ENCODE measurements at places on chromosomes 12 and 14.
A peak's percentile ranks its signal among the peaks of the same experiment; 100 is the strongest.

DNA sequence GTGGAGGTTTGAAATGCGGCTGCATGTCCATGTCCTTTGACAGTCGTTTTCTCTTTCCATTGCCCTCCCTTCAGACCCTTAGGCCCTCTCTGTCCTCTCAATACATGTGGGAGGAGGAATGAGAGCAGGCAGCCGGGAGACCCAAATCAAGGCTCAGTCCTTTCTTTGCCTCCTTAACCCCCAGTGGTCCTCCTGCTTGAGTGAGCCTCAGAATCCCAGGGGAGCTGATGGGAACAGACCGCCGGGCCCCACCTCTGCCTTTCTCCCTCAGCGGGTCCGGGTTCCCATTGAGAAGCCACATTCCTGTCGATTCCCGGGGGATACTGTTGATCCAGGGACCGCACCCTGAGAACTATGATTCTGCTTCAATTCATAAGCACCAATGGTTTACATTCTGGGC, 77.9 kb upstream of the RFLNA start:
- no peak for DNase-seq

GRCh38 chr12:60529723-60530122, 933.9 kb downstream of the SLC16A7 start:
- no peak for DNase-seq

GRCh38 chr12:39427360-39427808, 15.5 kb downstream of the KIF21A start:
- DNase-seq, result no peak

GRCh38 chr12:82838827-82839226, 152.1 kb downstream of the TMTC2 start:
- DNase-seq, result no peak

- DNase-seq, result peak; percentile 18
Measured at GRCh38 chr12:26238341-26239121, 43.2 kb downstream of the SSPN start.

- DNase-seq, result peak; percentile 37
Measured at GRCh38 chr14:73457041-73457923, 1.1 kb downstream of the NUMB start.

DNA sequence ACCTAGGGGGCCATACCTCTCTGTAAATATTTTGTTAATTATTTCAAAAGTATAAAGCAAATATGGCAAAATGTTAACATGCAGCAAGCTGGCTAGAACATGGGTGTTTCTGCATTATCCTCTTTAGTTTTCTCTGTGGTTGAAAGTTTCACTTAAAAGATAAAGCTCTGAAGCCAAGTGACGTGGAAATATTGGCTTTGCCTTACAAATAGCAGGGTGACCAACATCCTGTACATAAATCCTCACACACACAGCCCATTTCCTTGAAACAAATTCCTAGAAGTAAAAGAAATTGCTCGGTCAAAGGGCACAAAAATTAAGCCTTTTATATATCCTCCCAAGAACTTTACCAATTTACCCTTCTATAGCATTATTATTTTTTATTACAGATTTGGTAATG, 10.6 kb upstream of the VWF start:
- DNase-seq, result no peak

DNA sequence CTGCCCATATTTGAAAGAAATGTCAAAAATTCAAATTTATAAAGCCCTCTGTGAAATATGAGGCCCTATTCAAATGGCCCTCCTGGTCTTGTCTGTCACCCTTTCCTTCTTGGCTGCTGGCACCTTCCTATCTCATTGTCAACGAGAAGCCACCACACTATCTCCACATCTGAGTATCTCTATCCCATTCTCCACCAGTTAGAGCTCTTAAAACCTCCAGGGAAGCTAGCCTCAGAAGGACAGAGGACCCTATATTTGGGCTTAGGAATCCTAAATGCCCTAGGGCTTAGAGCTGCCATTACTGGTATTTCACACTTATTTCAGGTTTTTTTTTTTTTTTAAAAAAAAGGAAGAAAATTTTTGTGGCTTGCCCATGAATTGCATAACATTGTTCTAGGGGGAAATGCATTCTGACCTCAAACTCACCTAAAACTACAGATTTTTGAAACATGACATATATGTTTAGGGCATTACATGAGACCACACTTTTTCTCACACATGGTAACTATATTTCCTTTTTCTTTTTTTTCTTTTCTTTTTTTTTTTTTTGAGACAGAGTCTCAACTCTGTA, 25.0 kb downstream of the SLC25A21 start:
- peak; percentile 20 for DNase-seq

- no peak for DNase-seq
Measured at GRCh38 chr14:84006643-84007155, 1523.2 kb upstream of the FLRT2 start.

DNA sequence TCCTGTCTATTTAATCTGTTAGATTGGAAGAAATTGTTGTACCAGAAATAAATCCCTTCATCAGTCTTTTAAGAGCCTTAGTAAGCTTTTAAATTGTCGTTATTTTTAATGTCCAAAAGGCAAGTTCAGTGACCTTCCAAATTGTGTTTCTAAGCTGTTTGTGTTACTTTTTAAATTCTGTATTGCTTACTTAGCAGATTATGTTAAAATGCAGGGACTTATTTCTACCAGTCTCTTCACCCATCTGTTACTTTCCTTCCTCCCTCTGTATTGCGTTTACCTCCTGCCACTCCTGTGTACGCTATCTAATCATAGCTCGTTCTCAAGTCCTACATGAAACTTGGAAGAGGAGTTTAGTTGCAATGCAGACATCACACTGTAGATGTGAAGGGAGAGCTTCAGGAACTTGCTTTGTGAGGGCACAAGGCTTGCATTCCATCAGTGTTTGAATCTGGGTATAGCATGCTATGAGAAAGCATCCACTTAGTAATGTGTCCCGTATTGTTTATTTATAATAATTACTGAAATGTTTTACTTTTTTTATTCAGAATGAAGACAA, 406.5 kb upstream of the RGS6 start:
- no peak for DNase-seq

DNA sequence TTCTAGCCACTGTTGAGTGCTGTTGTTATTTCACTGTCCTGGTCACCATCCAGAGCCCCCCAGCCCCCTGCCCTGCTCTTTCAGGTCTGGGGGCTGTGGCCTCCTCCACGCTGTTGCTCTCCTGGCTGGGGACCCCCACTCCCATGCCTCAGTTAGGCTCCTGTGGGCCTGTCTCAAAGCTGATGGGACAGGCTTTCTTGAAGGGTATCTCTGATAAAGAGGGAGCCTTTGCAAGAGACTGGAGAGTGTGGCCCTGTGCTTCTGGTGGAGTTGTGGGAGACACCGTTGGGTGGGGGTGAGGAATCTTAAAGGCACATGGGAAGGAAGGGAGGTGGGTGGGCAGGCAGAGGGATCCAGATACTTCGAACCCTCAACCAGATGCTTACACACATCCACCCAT, 12.2 kb upstream of the KRT86 start:
- no peak for DNase-seq

GRCh38 chr12:51891843-51892242, 3.9 kb downstream of the ANKRD33 start:
- no peak for DNase-seq

DNA sequence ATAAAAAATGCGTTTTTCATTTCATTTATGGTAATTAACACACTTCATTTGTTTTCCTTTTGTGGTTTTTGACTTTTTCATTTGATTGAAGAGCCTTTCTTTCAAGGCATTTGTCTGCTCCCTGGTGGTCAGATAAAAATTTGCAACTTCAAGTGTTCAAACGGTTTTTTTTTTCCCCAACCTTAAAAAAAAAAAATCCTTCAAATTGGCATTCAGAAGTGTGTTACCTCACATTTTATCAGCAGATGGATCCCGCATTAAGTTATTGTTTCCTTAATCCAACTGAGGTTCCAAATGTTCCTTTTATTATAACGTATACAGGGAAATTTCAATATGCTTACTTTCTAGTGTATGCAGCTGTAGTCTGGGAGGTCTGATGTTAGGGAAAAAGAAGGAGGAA, 47.2 kb downstream of the MYF5 start:
- peak; percentile 57 for DNase-seq

DNA sequence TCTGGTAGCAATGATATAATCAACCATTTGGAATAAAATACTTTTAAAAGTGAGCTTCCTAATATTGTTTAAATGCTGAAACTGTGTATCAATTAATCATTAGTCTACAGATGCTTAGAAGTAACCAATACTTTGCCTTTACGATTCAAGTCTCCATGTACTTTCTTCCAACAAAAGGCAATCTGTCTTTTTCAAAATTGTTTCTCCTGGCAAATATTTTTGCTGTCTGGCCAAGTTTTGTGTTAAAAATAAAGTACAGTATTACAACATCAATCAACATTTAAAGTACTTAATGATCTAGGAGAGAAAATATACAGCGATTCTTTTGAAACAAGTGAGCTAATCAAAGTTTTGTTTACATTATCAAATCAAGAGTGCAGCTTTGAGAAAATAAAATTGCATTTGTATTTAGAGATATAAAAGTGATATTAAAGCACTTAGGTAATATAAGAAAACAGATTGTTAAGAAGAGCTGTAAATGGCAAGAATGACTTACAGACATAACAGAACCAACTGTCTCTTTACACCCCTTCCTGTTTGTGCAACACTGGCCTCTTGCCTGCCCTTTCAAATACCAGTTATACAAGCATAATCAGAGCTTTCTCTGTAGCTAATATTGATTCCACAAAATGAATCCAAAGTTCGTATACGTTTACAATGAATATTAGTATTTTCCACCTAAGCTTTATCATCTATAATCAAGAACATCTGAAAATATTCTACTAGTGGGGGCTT, 38.2 kb upstream of the FBLN5 start:
- DNase-seq, result no peak

GRCh38 chr12:3540387-3540990, 49.5 kb downstream of the PRMT8 start:
- DNase-seq, result no peak

GRCh38 chr12:41497409-41497808, 309.3 kb downstream of the PDZRN4 start:
- DNase-seq, result no peak

DNA sequence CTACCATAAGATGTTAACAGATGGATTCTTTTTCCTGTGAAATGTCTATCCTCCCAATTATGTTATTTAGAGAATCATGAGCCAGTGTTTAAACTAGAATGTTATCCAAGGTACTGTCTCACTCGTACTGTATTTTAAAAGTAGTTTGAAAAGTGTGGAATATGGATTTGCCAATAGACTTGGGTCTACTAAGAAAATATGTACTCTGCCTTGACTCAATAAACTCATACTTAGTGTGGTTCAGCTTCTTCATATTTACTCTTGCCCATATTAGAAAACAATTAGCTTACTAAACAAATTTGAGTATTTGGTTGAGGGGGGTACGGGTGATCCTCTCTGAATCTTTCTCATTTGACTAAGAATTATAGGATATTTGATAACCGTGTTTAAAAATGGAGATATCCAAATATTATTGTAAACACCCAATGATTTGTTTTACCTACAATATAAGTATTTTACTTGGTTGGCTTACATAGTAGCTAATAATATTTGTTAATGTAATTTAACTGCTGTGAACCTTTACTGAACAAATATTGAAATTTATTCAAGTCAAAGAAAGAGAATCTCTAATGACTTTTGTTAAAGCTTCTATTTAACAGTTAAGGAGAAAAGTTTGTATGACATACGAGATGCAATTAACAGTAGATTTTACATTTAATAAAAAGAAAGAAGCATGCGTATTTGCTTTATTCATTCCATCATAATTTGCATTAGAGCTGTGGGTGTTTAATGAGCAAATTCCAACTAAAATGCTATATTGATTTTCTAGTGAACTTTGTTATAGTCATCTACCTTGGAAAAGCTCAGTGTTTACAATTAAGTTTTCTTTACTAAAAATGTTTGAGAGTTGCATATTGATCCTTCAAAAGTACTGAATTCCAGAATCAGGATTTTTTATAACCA, 81.2 kb downstream of the MIPOL1 start:
- no peak for DNase-seq
